ENCODE measurements at places on chromosomes 1 and 21. TPM values are rescaled to one million over a fixed set of nuclear protein-coding genes. Genes with fewer than 3 reads are reported as not detected.

SYT14 gene
- polyA plus RNA-seq, result 1.2 TPM

MX1 gene
- 12.0 TPM for polyA plus RNA-seq

DIPK1A gene
- polyA plus RNA-seq, result 1.4 TPM

DNA sequence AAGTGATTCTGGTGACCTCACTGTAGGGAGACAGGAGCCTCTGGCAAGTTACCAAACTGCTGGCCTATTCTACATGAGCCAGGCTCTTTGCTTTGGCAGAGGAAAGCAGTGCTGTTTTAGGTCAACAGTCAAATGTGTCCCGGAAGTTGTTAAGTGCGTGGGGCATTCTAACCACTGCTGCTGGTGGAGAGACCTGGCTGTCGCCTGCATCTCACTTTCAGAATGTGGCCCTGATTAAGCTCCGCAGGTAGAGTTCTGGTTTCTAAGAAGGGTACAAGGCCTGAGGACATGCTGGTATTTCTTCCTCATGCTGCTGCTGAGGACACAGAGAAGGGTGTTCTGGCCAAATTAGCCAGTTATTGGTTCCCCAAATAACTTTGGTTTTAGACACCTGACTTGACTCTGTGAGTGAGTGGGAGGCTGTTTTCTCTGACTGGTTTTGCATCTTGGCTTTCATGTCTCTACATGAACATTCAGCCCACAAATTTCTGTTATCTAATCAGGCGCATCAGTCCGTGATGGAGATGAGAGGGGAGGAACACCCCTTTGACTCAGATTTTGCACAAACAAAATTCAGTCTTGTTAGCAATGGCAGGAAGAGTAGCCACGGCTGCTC lies 120.8 kb downstream of the LMO4 start:
- no peaks in the 10 kb centered on the region for H3K27me3 ChIP-seq
- no peak overlapping the region for H3K27ac ChIP-seq
- peak; percentile 50 for DNase-seq

- H3K36me3 ChIP-seq, result no peaks in the 10 kb centered on the region
- no peaks in the 10 kb centered on the region for H3K27me3 ChIP-seq
- H3K4me3 ChIP-seq, result no peak overlapping the region
- H3K27ac ChIP-seq, result no peak overlapping the region
- H3K4me1 ChIP-seq, result no peaks in the 10 kb centered on the region
- DNase-seq, result no peak
Measured at GRCh38 chr1:109653306-109653705, 2.6 kb upstream of the GSTM4 start.
